ENCODE measurements at places on chromosomes 13 and 19. TPM values are rescaled to one million over a fixed set of nuclear protein-coding genes. Genes with fewer than 3 reads are reported as not detected.

The LENG9 gene
- polyA plus RNA-seq, result not detected

The NHLRC3 gene
- 4.6 TPM for polyA plus RNA-seq

The SCN1B gene
- 0.64 TPM for polyA plus RNA-seq

The OLFM2 gene
- 8.8 TPM for polyA plus RNA-seq

The SELENOV gene
- not detected for polyA plus RNA-seq
